Stimulated activated CD4-positive, alpha-beta T cell treated with anti-CD3 and anti-CD28 coated beads, TNF-alpha, amount 100 ng/mL, for 24 hours (primary cell): ENCODE measurements at places on chromosomes 13 and 19.

- no peak for DNase-seq
Measured at GRCh38 chr13:23790577-23791170, 98.5 kb downstream of the MIPEP start.

GRCh38 chr19:41308450-41309179, 1.4 kb upstream of the CCDC97 start:
- DNase-seq = peak; percentile 91

DNA sequence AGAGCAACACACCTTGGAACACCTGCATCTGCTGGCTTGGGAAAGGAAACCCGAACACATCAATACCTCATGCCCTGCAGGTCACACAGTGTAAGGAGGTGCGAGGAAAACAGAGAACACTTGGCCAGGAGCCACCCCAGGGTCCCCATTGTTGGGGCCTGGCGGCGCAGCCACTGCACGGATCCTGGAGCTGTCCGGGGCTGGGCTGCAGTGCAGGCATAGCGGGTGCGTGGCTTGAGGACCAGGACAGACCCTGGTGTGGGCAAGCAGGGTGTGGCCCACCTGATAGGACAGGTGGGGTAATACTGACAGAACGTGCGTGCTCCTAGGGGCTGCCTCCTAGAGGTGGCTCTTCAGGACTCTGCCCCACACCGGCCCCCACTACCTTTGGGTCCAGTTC, 16.8 kb upstream of the TMEM160 start:
- no peak for DNase-seq

DNA sequence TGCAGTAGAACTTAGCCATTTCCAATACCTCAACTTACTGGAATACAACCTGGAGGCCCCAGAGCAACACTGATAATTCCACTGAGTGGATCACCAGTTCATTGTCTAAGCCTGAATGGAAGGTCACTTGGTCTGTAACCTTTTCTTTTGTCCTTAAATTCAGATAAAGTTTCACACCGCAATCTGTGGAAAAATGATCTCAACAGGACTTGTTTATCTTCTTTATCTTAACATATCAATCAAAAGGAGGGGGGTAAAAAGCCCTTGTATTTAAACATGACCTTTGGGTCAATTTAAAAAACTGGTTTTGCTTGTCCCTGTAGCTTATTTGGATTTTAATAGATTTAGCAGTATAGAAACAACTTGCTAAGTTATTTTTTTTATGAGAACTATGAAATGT, 21.6 kb downstream of the SAE1 start:
- no peak for DNase-seq

GRCh38 chr19:44684892-44685863, 13.8 kb upstream of the CEACAM16 start:
- DNase-seq = no peak

DNA sequence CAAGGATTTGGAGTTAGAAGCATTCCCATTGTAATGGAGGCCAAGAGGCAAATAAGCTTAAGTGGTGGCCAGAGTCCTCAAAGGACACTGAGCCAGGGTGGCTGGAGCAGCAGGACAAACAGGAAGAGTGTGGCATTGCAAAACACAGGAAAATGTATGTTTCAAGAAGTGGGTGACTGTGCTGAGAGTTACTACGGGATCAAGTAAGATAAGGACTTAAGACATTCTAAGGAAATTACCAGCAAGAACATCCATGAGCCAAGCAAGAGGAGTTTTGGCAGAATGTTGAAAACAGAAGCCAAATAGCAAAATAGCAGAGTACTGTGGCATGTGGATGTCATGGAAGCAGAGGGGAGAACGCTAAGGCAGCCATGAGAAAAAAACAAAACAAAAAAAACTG, 104.2 kb downstream of the RAP2A start:
- no peak for DNase-seq

- DNase-seq = no peak
Measured at GRCh38 chr13:106772006-106772601, 204.2 kb upstream of the ARGLU1 start.

GRCh38 chr19:56619121-56619520, 23.8 kb upstream of the SMIM17 start:
- no peak for DNase-seq

DNA sequence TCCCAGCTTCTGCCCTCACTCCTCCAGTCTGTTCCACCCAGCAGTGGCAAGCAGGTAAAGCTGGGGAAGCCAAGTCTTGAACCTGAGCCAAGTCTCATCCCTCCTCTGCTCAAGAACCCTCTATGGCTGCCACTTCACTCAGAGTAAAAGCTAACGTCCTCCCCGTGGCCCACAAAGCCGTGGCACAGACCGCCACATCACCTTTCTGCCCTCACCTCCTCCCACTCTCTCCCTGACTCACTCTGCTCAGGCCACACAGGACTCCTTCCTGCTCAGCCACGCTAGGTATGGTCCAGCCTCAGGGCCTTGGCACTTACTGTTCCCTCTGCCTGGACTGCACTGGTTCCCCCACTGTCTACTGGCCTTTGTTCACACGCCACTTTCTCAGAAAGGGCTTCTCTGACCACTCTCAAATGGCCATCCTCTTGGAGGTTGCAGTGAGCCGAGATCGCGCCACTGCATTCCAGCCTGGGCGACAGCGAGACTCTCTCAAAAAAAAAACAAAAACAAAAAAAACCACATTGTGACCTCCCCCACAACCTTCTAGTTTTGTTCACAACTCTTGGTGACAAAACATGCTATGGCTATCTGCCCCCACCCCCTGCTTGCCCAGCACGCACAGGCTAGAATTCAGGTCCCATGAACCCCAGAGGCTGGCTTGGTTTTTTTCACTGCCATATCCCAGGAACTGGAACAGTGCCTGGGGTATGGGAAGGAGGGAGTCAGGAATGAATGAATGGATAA, 15.8 kb downstream of the NDUFB7 start:
- no peak for DNase-seq

- no peak for DNase-seq
Measured at GRCh38 chr19:13130886-13131490, 12.9 kb downstream of the NACC1 start.

GRCh38 chr13:34172048-34172447, 354.1 kb downstream of the RFC3 start:
- no peak for DNase-seq

GRCh38 chr13:25677956-25678355, 306.2 kb downstream of the ATP8A2 start:
- no peak for DNase-seq

DNA sequence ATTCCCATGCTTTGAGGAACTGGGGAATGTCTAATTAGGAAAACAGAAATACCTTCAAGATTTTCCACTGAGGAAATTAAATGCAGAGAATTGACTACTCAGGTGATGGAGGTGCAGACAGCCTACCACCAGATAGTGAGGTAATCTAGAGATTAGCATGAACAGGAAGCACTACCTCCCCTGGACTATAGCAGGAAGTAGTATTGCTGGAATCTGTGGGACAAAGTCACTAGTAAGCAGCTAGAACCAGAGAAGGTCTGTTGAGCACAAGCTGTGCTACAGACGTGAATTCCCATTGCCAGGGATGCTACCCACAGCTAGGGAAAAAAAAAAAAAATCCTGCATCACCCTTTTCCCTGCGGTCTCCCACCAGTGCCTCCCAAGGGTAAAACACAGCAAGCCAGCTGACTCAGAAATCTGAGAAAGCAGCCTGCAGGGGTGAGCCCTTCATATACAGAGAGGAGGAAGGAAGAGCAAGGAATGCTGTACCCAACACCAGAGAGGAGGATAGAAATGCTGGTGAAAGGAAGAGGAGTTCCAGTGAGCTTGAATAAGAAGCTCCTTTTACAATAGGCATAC, 10.2 kb downstream of the ENOX1 start:
- DNase-seq = no peak

DNA sequence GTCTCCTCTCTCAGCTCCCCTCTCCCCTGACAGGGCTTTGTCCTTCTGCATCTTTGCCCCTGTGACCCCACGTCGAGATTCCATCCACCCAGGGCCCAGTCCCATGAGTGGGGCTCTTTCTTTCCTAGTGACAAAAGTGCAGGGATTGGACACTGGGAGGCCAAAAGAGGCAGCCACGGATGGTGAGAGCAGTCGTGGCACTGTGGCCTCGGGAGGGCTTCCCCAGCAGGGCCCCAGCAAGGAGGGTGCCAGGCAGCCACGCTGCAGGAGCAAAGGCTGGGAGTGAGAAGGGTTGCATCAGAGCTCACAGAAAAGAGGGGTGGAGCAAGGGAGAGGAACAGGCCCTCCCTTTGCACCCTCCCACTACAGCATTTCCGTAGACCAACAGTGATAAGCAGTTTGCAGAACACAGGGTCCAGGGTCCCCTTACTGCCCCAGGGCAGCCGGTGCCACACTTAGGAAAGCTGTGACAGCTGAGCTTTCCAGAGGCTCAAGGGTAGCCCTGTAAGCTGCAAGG, 4.9 kb downstream of the ZSCAN1 start:
- DNase-seq = no peak

- DNase-seq = no peak
Measured at GRCh38 chr13:36370108-36370429, 23.9 kb upstream of the SPART start.

- no peak for DNase-seq
Measured at GRCh38 chr19:34363094-34363493, 1.9 kb upstream of the GPI start.

DNA sequence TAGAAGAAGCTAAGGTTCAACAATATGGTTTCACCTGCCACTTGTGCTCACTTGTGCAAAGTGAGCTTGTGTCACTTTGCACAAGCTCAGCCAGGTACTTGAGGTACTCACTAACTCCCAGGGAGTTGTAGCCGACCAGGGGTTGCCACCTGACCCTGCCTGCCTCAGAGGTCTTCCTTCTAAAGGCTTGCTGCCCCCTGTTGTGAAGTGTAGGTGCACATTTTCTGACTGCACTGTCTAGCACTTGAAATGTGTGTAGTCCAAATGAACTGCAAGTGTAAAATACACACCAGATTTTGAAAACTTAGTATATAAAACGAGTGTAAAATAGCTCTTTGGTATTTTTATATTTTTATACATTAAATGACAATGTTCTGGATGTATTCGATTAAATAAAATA, 230.8 kb downstream of the DLEU7 start:
- DNase-seq = no peak

DNA sequence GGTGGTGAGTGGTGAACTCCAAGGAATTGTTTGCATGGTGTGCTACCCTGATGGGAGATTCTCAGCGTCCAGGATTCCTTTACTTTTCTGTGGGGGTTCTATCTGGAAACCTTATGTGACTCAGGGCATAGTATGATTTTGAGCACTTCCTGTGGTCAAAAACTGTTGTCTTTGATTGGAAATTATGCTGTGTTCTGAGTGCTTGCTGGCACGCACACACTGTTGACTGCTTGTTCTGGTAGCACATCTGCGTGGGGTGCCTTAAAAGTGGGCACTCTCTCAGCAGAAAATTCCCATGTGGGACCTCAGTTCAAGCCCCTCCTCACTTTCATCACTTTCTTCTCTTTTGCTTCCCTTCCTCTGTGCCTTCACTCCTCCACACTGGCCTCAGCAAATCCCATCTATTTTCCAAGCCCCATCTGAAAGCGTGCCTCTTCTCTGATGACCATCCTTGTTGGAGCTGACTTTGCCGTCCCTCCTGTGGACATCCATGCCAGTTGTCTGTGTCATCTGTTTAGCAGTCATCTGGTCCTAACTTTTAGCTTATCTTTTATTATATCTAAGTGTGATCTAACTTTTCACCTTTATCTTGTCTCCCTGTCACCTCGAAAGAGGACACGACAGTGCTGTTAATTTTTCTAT, 56.4 kb upstream of the NPAS1 start:
- DNase-seq = no peak

GRCh38 chr19:18716857-18717256, 33.4 kb downstream of the CRTC1 start:
- DNase-seq = no peak

DNA sequence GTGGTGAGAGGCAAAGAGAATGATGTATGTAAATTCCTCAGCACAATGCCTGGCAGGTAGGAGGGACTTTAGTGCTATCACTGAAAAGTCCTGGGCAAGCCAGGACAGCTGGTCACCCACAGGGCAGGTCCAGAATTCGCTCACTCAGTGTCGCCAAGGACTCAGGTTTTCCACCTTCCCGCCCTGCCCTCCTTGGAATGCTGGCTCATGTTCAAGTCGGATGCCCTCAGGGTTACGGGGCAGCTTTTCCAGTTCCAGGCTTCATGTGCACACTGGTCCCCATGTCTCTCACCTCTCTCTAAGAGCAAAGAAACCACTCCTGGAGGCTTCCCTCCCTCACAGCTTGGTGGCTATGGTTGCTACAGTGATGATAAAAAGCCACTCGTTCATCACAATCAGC, 24.8 kb upstream of the NAXD start:
- no peak for DNase-seq

DNA sequence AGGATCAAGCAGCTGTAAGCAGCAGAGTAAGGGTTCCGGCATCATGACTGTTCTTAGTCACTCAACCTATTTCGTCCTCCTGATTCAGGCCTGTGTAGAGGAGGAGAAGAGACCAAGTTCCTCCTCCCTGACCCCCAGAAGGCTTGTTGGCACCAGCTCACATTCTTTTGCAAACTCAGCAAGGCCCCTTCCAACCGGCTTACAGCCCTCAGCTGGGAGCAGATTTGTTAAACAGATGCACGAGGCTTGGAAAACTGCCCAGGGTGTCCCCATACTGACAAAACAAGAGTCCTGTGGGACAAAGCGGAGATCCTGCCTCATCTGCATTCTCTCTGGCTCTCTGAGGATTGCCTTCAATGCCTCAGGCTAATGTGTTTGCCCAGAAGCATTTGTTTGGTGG, 113.2 kb upstream of the SOX21 start:
- no peak for DNase-seq

- no peak for DNase-seq
Measured at GRCh38 chr13:111079375-111079774, 35.7 kb upstream of the ARHGEF7 start.

DNA sequence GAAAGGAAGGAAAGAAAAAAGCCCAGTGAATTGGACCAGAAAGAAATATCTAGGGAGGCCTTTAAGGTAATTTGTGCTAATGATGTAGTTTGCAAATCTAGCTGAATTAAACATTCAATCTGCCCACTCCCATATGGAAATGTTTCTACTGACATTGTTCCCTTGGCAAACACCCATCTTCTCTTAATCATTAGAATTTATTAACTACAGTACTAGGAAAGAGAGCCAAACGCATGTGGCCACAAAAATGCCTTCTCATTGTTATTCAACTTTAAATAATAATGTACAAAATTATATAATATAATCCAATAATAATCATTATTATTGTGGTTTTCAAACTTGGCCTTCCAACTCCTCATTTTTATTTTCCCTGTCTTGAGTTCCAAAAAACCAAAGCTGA, 234.7 kb downstream of the NHLRC3 start:
- DNase-seq = no peak

DNA sequence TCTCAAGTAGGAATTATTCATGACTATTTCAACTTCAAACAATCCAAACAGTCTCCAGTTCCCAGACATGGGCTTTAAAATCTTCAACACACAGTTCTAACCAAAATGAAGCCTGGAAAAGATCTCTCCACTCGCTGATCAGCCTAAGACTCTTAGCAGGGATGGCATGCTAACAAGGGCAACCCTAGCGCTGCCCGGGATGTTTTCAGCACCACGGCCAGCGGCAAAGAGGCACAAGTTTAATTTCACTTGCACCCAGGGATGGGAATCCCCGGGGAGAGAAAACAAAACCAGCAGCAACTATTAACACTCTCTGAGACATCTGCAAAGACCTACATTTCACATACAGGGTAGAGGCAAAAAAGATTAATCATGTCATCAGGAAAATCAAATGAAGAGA, 43.0 kb downstream of the CACNA1A start:
- no peak for DNase-seq
